ENCODE measurements at places on chromosomes 7 and 10. TPM values are rescaled to one million over a fixed set of nuclear protein-coding genes. Genes with fewer than 3 reads are reported as not detected.

- H3K4me1 ChIP-seq: 0 out of 2 replicates have a peak, but pooled peaks cover 3% of the 10 kb centered on the region
- DNase-seq: no peak
- no peak overlapping the region for H3K4me3 ChIP-seq
- no peaks in the 10 kb centered on the region for H3K27me3 ChIP-seq
- H3K27ac ChIP-seq: no peak overlapping the region
- H3K36me3 ChIP-seq: peaks cover 13% of the 10 kb centered on the region
Measured at GRCh38 chr7:91128683-91129348, 135.4 kb upstream of the FZD1 start.

- peaks cover 6% of the 10 kb centered on the region for H3K4me1 ChIP-seq
- peak overlapping the region; percentile 31 for H3K27ac ChIP-seq
- no peaks in the 10 kb centered on the region for H3K27me3 ChIP-seq
Measured at GRCh38 chr10:71964743-71965515, 734 bp downstream of the CHST3 start.

- no peaks in the 10 kb centered on the region for H3K4me1 ChIP-seq
- H3K4me3 ChIP-seq: no peak overlapping the region
- H3K27me3 ChIP-seq: no peaks in the 10 kb centered on the region
- no peak for DNase-seq
Measured at GRCh38 chr7:142669074-142669654, 80.1 kb upstream of the PRSS1 start.

- no peak for DNase-seq
- H3K4me3 ChIP-seq: peak overlapping the region; percentile 80
- H3K27me3 ChIP-seq: no peaks in the 10 kb centered on the region
- H3K4me1 ChIP-seq: peaks cover 8% of the 10 kb centered on the region
- peak overlapping the region; percentile 78 for H3K27ac ChIP-seq
- H3K36me3 ChIP-seq: peaks cover 26% of the 10 kb centered on the region
Measured at GRCh38 chr7:107890493-107890961, 456 bp upstream of the DLD start.

- H3K27ac ChIP-seq: no peak overlapping the region
- H3K27me3 ChIP-seq: no peaks in the 10 kb centered on the region
- no peak overlapping the region for H3K4me3 ChIP-seq
Measured at GRCh38 chr10:10680496-10680895, 337.2 kb upstream of the CELF2 start.

GRCh38 chr10:1860351-1860750 lies 123.0 kb upstream of the ADARB2 start:
- H3K27me3 ChIP-seq: no peaks in the 10 kb centered on the region
- peak; percentile 3 for DNase-seq
- H3K27ac ChIP-seq: no peak overlapping the region
- H3K4me3 ChIP-seq: no peak overlapping the region
- H3K4me1 ChIP-seq: no peaks in the 10 kb centered on the region

GRCh38 chr10:86070278-86070677 lies 296.3 kb downstream of the GRID1 start:
- H3K27ac ChIP-seq: no peak overlapping the region
- H3K4me3 ChIP-seq: no peak overlapping the region
- H3K27me3 ChIP-seq: no peaks in the 10 kb centered on the region

VWDE gene
- not detected for total RNA-seq

GALNT17 gene
- not detected for total RNA-seq

VSTM2A gene
- not detected for total RNA-seq

RNLS gene
- not detected for total RNA-seq

All from SJCRH30 (cell line).